ENCODE measurements at places on chromosomes 3 and 15.

- DNase-seq, result no peak
Observed at GRCh38 chr15:68599560-68600071, 20.8 kb downstream of the CORO2B start.

DNA sequence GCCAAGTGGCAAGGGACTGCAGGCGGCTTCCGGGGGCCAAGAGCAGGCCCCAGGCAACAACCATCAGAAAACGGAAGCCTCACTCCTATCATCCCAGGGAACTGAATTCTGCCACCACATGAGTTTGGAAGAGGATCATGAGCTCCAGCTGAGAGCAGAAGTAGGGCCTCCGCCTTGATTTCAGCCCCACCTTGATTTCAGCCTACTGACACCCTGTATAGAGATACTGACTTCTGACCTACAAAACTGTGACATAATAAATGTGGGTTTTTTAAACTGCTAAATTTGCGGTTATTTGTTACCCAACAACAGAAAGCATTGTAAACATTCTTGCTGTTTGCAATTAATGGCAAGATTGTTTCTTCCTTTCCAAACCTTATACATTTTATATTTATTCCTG lies 21.6 kb upstream of the RARRES1 start:
- DNase-seq, result no peak

DNA sequence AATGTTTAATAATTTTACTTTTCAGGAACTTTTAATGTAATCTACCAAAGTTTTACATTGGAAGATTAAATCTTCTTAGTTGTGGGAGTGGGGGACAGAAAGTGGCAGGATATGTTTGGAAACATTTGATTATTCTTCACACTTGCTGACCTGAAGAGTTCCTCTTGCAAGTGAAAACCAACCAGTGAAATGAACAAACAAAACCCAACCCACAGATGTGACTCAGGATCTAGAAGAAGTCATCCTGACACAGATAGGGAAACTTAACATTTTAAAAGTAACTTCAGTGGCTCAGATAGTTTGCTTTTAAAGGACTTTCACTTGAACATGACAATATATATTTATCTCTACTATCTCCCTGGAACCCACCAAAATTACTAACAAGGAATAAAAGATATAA lies 55.4 kb downstream of the ASTE1 start:
- no peak for DNase-seq

DNA sequence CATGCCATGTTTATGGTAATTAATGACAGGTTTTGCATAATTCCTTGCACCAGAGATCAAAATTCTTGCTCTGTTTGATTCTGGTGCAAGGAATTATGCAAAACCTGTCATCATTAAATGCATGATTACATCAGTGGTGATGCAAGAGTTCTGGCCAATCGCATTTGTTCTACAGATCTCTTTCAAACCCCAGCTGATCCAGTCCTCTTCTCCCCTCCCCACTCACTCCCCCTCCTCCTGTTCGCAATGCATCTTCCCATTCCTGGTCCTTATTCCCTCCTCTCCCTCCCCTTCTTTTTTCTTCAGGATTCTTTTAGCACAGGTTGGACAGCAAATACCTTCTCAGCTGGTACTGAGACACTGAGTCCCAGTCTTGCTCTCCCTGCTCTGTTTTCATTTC lies 82.1 kb downstream of the GABRB3 start:
- no peak for DNase-seq

DNA sequence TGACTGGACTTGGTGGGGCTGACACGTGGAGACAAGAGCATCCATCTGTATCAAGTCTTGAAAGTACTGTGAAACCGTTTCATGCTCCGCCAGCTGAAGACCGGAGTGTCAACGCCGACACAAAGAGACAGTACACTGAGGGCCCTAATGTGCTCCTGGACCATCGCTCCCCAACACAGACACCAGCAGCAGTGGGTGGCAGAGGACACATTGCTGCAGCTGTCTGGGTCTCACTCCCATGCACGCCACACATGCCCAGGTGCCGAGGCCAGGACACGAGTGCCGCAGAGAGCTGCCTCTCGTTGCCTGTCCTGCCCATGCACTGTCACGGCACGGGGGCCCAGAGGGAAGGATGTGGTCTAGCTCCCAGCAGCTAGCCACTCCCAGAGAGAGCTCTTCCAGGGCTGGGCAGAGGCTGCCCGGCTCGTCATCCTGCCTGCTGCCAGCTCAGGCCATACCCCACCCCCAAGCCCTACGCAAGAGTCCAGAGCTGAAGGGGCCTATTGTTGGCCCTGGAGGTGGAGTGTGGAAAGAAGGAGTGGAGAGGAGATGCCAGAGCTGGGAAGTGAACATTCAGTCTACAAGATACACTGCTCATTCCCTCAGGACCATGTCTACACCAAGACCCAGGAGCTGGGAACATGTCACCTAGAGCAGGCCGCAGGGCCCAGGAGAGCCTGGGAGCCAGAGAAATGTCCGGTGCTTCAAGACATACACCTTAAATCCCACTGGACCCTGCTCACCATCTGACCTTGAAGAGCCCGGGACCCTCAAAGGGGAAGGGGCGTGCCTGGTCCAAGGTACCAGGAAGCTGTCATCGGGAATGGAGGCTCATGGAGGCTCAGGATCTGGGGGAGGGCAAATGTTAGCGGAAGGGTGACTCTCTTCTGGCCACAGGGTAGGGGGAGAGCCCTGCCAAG lies 7.7 kb downstream of the TNK2 start:
- DNase-seq, result no peak

DNA sequence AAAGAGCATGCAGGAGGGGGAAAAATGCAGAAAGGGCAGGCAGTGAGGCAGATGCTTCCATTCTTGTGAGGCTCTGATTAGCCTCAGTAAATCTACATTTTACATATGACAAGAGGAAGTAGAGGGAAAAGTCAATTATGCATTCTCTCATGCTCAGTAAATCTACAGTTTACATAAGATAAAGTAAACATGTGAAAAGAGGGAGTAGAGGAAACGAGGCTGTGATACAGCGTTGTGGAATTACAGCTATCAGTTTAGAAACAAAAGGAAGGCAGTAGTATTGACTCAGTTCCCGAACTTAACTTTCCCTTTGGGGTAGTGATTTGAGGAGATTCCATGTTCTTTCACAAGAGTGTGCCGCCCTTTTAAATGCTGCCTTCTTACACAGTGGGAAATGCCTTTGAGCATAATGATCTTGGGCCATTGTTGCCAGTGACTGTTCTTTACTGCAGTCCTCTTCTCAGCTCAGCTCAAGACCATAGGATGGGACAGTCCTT lies 39.3 kb downstream of the OSTN start:
- no peak for DNase-seq

DNA sequence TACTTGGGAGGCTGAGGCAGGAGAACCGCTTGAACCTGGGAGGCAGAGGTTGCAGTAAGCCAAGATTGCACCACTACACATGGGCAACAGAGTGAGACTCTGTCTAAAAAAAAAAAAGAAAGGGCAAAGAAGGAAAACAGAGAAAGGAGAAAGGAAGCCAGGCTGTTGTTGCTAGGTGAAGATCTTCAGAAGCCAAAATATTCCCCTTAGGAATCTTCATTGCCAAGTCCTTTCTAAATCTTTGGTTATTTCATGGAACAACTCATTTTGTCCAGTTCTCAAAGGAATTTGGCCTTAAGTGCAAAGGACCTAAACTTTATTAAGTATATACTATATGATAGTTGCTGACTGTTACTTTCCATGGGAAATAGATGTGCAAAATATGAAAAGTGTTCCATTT lies 59.2 kb upstream of the OSBPL11 start:
- DNase-seq, result no peak

DNA sequence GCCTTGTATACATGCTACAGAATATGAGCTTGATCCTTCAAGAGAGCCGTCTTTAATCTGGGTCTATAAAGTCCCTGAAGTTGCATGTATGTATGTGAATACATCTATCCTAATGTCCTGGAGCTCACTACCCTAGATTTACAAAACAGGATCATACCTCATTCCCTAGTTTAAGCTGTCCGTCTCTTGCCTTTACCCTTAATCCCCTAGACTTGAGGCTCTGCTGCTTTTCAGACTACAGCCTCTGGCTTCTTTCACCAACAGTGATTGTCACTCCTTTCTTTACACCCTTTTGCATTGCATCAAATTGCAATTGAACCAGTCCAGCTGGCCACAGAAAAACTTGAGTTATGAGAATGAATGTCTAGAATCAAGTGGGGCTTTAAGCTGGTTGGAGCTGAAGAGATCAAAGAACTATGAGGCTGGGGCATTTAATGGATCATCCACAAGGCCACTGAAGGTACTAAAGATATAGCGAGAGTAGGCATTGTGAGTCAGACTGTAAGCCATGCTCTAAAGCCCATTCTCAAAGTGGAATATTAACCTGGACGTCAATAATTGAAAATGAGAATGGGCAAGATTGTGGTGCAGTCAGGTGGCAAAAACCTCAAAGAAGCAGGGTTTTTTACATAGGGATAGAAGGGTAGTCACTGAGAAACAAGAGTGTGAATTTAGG lies 12.3 kb upstream of the PLD1 start:
- no peak for DNase-seq

DNA sequence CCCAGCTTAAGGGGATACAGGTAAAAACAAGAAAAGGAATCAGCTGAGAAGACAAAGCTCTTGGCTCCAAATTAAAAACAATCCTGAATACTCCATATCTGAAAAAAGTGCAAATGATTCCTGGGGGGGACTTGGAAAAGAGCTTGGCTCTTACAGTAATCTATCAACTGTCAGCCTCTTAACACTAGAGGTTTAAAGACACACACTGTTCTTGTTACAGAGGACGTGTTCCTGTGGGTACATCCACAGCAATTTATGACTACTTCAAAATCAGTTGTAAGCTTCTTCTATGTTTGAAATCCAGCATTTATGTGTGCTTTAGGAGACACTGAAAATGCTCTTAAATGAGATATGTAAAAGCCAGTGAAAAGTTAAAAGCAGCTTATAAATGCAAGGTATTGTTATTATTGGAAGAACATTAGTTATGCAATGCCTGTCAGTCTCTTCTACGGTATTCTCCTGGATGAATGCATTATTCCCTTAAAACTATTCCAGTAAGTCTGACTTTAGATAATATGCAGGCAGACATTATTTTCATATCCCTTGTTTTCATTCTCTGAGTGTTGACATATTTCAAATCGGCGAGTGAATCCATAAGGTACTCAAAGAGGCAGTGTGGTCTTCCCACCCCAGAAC lies 408.4 kb upstream of the ADAMTS9 start:
- no peak for DNase-seq

DNA sequence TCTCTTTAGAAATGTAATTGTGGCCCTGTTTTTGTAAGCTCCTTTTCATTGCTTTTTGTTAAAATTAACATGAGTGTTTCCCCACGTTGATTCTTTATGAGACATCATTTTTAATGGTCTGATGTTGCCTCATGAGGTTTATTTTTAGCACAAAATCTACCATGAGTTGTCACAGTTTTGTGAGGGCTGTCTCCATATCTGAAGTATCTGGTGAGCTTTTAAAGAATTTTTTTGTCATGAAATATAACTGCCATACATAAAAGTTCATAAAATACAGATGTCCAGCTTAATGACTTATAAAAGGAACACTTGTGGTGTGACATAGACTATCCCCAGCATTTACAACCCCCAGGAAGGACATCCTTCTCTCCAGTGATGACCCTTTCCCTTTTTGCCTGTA lies 34.3 kb upstream of the CEMIP start:
- DNase-seq, result no peak

DNA sequence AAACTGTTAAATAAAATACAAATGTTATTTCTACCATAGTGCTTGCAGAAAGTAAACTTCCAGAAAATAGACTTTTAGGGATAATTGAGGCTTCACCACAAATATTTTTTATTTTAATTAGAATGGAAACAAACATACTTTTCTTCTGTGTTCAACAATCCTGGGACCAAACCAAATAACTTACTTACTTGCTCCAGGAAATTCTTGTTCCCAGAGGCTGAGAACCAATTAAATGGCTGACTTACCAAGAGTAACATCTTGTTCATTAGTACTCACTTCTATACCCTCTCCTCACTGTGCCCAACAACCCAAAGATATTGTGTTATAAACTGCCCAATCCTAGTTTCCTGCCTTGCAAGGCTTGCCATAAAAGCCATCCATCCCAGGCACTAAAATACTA lies 172.2 kb upstream of the PFN2 start:
- no peak for DNase-seq

DNA sequence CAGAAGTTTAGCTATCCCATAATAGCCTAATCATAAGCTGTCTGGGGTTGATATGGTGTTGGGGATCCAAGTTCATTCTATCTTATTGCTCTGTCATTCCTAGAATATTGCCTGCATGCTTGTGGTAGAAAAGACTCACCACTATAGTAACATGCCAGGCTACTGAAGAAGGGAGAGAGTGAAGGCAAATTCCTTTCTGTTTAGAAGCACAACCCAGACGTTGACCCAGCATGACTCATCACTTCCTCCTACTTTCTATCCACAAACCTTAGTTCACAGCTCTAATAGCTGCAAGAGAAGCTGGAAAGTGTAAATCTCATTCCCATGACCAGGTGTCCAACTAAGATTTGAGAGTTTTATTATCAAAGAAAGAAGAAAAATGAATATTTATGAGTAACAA lies 57.8 kb upstream of the NMD3 start:
- no peak for DNase-seq

DNA sequence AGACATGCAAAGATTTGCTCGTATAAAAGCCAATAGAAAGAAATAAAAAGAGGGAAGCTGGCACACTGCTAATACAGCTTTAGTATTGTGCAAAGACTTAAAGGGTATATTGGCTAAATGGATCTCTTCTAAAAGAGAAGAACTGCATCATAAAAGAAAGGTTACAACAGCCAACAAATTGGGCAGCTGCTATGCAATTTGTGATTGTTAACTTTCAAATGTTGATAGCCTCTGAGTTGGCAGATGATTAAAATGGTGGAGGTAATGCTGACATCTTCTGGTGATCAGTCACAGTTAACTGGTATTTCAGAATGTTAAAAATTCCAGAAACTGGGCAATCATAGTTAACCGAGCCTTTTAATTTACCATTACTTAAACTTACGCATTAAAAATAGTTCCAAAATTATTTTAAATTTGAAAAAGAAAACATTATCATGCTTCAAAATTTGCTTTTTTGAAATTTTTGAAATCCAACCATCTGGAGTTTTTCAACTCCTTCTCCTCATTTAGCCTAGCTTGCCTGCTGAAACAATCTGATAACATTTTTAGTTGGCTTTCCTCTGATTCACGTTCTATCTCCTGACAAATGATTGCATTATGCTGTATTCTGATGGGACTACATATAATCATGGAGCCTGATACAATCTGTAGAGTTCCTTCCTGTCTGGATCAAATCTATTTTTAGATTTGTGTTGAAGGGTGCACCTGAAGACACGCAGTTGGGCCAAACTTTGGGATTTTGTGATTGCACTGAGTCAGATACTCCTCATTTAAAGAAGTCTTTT lies 144.0 kb upstream of the PDZRN3 start:
- no peak for DNase-seq

GRCh38 chr15:41233367-41233771 lies 2.3 kb downstream of the CHP1 start:
- DNase-seq, result no peak

DNA sequence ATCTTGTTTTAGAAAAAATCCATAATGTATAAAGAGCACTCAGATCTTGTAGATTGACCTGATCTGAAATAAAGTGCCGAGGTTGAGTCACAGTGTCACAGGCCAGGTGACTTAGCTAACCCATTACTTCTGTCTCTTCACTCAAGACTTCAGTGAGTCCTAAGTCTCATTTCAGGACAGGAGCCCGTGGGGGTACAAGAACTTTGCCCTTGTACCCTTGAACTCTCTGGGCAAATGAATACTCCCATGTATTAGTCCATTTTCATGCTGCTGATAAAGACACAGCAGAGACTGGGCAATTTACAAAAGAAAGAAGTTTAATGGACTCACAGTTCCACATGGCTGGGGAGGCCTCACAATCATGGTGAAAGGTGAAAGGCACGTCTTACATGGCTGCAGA lies 160.2 kb downstream of the ZPLD1 start:
- no peak for DNase-seq
